ENCODE measurements at places on chromosomes 7 and 10. TPM values are rescaled to one million over a fixed set of nuclear protein-coding genes. Genes with fewer than 3 reads are reported as not detected.

DNA sequence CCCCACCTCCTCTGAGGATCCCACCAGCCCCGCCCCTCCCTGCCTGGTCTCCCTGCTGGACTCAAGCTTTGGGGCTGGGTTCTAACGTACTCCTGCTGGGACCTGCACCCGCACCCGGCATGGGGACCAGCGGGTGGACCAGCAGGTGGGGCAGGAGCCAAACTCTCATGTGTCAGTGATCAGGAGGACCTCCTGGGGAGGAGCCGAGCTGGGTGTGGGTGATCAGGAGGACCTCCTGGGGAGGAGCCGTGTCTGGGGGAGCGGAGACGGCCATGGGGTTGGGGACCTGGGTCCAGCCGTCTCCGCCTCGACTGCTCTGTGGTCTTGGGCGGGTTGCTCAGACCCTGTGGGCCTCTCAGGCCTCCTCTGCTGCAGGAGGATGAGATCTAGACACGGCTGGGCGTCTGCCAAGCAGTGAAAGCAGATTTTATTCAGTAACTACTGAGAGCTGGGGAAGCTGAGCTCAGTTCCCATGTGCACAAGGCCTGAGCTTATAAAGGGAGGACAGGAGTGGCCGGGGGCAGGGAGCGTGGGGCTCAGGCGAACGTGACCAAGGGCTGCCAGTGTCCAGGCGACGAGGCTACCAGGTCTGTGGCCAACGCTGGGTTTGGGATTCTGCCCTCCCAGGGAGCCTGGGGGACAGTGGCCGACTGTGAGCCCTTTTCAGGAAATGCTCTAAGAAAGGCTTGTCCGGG lies 33.6 kb upstream of the UTF1 start:
- DNase-seq, result no peak

DNA sequence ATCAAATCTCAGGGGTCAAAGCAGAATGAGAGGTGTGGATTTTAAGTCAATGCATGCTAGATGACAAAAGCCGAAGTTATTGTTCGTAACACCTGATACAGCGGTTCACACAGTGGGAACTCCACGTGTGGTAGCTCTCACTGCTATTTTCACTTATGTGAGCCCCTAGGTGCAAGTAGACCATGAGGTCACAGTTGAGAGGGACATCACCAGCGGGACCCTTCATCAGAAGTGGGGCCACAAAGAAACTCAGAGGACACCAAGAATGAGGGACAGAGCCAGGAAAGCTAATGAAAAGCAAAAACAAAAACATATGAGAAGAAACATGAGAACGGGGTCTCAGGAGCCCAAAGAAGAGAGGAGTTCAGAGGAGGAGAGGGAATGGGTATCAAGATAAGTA lies 63.5 kb downstream of the ADAM12 start:
- DNase-seq, result no peak

DNA sequence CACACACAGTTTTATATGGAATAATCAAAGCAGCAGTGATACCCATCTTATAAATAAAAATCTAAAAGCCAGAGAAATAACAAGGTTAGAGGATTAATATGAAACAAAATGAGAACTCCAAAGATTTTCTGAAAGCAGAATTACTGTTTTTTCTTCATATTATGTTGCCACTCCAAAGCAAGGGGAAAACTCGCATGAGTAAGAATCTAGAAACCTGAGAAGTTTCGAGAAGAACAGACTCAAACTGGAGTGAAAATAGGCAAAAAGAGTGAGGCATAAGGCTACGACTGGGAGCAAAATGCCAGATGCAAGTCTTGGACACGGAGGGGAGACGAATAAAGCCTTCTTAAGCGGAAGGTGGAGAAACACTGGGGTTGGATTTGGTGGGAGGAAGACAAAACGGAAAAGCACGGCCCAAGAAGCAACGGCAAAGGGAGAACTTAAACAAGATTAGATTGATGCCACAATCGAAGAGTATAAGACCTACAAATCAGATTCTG lies 923 bp downstream of the TNPO3 start:
- no peak for DNase-seq

- no peak for DNase-seq
Measured at GRCh38 chr7:37928878-37929277, 8.4 kb downstream of the EPDR1 start.

The CCDC146 gene
- 0.35 TPM for total RNA-seq

The CALCR gene
- 1.4 TPM for total RNA-seq
